Stromal cell of bone marrow (primary cell): ENCODE measurements at places on chromosomes 1 and 21.

- no peak for DNase-seq
Measured at GRCh38 chr1:54404939-54405897, 976 bp downstream of the SSBP3 start.

GRCh38 chr1:40650075-40650474 is 15.4 kb downstream of the RIMS3 start:
- DNase-seq, result no peak

GRCh38 chr1:156491151-156491949 is 9.2 kb downstream of the MEF2D start:
- DNase-seq, result no peak

DNA sequence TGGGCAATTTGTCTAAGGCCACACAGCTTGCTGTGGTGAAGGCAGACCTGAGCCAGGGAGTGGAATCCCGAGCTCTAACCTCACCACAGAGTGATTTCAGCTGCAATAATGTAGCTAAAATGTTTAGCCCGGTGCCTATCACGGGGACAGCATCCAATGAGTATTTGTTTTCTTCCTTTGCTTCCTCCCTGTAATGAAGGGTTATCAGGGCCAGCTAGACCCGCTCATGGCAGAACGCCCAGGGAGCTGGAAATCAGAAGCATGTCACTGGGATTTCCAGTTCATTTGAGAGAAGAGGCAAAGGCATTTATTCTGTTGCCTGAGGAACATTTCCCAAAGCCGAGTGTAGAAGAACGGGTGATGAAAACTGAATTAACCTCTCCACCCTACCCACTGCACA is 183.1 kb downstream of the ZSCAN20 start:
- DNase-seq, result no peak
